ENCODE measurements at places on chromosomes 1 and 21.

DNA sequence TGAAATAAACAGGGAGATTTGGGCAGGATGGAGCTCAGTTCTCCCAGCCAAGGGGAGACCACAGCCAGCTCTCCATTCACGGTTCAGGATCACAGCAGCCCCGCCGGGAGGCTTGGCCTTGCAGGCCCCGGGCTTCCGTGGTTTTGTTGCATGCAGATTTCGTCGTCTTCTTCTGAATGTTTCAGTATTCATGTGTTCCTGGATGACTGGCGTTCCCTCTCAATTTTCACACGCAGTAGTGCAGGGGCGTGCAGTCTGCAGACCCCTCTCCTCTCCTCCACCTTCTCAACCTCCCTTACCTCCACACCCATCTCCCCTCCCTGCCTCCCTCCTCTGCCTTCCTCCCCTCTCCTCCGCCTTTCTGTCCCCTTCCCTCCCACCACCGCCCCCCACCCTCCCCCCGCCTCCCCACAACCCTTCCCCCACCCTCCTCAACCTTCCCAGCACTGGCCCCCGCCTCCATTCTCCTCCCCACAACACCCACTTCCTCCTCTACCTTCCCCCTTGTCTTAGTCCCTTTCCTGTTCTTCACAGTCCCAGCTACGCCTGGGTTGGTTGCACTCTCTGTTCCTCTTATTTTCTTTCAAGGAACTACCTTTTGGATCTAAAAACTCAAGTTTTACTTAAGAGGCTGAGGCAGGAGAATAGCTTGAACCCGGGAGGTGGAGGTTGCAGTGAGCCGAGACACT is 8.4 kb upstream of the SLC19A1 start:
- DNase-seq = no peak

DNA sequence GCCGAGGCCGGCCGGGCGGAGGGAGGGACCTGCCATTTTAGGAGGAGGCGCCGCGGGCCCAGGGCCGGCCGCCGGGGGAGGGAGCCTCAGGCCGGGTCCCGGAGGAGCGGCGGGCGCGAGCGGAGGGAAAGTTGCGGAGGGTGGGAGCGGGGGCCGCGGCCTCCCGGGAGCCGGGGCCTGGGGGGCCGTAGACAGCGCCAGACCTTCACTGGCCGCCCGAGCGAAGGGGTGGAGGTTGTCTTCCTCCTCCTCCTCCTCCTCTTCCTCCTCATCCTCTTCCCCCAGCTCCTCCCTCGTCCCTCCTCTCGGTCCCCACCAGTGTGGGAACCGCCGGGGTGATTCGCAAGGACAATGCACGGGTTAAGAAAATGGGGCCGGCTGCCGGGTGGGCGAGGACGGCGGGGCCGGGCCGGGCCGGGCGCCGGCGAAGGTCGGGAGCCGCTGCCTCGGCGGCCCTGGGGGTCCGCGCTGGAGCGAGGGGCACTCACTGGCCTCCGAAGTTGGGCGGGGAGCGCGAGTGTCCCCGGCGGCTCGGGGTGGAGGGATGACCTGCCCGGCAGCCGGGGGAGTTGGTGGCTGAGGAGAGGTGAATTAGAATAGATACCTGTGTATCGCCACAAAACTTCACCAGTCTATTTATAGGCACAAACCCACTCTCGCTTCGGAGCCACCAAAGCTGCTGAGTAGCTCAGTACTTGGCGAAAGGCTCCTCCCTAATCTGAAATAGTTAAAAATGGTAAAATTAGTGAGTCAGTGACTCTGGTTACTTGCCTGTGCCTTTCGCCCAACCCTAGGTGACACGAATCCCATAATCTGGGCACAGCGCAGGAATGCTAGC is 1.3 kb downstream of the DYRK1A start:
- DNase-seq = no peak

- no peak for DNase-seq
Measured at GRCh38 chr1:15799004-15799867, 8.2 kb downstream of the UQCRHL start.

GRCh38 chr1:31436596-31437432 is 23.8 kb downstream of the SERINC2 start:
- DNase-seq = no peak

DNA sequence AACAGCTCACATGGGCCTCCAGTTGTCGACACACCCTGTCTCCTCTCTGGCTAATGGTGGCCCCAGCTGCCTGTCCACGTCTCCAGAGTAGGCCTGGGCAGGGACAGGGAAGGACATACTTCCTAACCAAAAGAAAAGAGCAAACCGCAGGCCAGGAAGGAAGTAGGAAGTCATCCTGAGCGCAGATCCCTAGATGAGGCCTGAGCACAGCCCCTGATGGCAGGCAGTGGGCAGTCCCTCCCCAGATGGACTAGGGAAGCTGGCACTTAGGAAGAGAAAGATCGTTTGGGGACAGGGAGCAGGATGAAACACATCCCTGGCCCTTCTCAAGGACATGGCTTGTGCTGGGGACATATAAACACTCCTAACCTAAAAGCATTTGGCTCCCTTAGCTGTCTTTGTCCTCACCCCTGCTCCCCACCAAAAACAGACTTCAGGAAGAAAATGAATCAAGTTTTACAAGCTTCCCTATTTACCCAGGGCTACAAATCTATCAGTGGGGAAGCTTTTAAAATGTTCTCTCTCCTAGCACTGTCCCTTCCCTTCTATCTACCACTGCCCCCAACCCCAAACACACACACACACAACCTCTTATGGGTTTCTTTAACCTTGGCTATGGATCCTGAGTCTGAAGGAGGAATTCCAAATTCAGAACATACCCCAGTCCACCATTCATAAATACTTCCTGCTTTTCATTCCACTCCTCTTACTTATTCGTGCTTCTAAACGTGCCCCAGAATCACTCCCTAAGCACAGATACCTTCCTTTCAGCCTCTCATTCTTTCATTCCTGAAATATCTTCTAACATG is 21.1 kb downstream of the SSBP3 start:
- DNase-seq = no peak
